ENCODE measurements at places on chromosomes 1 and 21. TPM values are rescaled to one million over a fixed set of nuclear protein-coding genes. Genes with fewer than 3 reads are reported as not detected.

Gene NKAIN1
- 263 TPM for total RNA-seq

Gene GBP6
- total RNA-seq = not detected

Gene KLF17
- 10.9 TPM for total RNA-seq

Gene ILDR2
- total RNA-seq = 0.56 TPM

Gene OR2T11
- total RNA-seq = not detected
